Right cardiac atrium (tissue), 5 donors: ENCODE measurements at places on chromosomes 5 and 9. TPM values are rescaled to one million over a fixed set of nuclear protein-coding genes. Genes with fewer than 3 reads are reported as not detected.

The PCDHA8 gene
- total RNA-seq = not detected

The FBXO4 gene
- total RNA-seq = 6.6 TPM

The SPOCK1 gene
- total RNA-seq = 107 TPM

The PIP5K1B gene
- total RNA-seq = 81.5 TPM

The NR2F1-AS1 gene
- 13.2 TPM for total RNA-seq

The ZFR gene
- total RNA-seq = 56.4 TPM

The ARHGEF37 gene
- total RNA-seq = 20.6 TPM

The LCN1 gene
- total RNA-seq = not detected

The DEPDC1B gene
- total RNA-seq = 0.54 TPM

The LPAR1 gene
- total RNA-seq = 33.7 TPM

The LMNB1 gene
- 3.0 TPM for total RNA-seq

The PDLIM4 gene
- total RNA-seq = 113 TPM
